ENCODE measurements at places on chromosomes 4 and X. TPM values are rescaled to one million over a fixed set of nuclear protein-coding genes. Genes with fewer than 3 reads are reported as not detected.

CT45A1 gene
- polyA plus RNA-seq: not detected

- DNase-seq: peak; percentile 70
These were observed 6.9 kb upstream of the HDAC6 start for GRCh38 chrX:48794911-48795515.

CT83 gene
- not detected for polyA plus RNA-seq

UGT2B17 gene
- polyA plus RNA-seq: 287 TPM

MECP2 gene
- polyA plus RNA-seq: 19.4 TPM

- no peak for DNase-seq
These were observed 101.9 kb downstream of the MAB21L2 start for GRCh38 chr4:150683775-150684350.

- no peak for DNase-seq
These were observed 210.7 kb downstream of the BMPR1B start for GRCh38 chr4:94968493-94968892.

CTAG1A gene
- not detected for polyA plus RNA-seq

P2RY10 gene
- polyA plus RNA-seq: 1.2 TPM

GPR34 gene
- polyA plus RNA-seq: 10.5 TPM

DNA sequence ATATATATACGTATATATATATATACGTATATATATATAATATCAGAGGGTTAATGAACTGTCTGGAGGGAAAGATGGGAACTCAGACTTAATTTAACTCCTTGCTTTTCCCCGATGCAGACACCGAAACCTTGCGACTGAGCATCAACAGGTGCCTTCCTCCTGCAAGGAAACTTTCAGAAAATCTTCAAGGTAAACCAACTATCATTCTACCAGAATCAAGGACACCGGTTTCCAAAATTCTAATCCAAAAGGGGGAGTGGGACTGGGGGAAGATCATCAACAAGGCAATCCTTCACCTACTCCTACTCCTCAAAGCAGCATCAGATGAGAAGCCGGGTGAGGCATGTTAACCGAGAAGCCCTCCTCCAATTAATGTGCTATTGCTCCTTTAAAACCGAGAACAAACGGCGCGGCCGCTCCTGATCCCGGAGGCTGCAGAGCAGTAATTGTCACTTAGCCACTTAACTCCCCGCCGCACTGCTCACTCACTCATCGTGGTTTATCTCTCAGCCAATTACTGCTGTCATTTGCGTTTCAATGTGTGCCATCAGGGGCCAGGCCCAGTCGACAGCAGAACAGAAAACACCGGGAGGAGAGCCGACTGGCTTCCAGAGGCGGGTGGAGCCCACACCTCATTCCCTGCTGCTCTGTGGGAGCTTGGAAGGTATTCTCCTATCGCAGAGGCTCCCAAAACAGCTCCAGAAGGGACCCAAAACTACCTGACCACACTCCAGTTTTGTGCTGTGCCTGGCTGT lies 61.7 kb downstream of the MAML3 start:
- DNase-seq: peak; percentile 73

GRCh38 chrX:17559728-17560379 lies 177.4 kb upstream of the SCML1 start:
- no peak for DNase-seq

HSFX3 gene
- polyA plus RNA-seq: not detected

DNA sequence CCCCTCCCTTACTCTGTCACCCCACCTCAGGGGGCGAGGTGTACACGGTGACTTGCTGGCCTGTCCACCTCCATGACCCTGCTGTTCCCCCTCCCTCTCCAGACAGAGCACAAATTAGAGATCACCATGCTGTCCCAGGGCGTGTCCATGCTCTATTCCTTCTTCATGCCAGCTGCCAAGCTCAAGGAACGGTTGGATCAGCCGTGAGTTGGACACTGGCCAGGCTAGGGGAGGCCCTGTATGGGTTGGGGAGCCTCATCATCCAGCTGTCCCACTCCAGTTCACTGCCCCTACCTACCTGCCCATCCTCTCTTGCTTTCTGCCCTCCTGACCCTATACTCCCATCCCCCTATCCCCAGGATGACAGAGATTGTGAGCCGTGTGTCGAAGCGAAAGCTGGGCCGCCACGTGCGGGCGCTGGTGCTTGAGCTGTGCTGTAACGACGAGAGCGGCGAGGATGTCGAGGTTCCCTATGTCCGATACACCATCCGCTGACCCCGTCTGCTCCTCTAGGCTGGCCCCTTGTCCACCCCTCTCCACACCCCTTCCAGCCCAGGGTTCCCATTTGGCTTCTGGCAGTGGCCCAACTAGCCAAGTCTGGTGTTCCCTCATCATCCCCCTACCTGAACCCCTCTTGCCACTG lies 3.9 kb upstream of the CDK16 start:
- DNase-seq: no peak

- no peak for DNase-seq
These were observed 104.2 kb downstream of the PAPSS1 start for GRCh38 chr4:107615809-107616208.

- peak; percentile 4 for DNase-seq
These were observed 32.0 kb upstream of the FHL1 start for GRCh38 chrX:136115126-136115903.

DNA sequence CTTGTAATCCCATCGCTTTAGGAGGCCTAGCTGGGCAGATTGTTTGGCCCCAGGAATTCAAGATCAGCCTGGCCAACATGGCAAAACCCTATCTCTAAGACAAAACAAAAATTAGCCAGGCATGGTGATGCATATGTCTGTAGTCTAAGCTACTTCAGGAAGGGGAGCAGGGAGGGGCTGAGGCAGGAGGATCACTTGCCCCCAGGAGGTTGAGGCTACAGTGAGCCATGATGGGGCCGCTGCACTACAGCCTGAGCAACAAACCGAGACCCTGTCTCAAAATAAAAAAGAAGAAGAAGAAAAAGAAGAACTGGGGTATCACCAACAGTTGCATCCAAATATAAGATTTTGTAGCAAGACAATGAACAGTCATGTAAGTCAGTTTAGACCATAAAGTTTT lies 47.3 kb upstream of the NFKB1 start:
- DNase-seq: no peak

XAGE1A gene
- not detected for polyA plus RNA-seq

DNA sequence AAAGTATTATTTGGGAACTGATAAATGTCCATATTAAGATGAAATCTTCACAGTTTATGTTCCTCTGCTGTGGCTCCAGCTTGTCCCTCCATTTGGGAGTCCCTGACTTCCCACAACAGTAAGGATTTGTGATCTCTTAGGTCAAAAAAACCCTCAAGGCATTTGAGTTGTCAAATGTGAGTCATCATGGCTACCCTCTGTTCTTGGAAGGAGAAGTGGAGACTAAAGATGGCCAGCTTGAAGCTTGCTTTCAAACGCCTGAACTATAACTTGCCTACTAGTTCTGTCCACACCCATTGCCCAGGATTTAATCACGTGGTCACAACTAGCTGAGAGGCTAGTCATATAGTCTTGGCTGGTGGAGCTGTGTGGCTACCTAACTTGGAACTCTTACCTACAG lies 107.8 kb downstream of the CCNG2 start:
- DNase-seq: no peak

HTR2C gene
- polyA plus RNA-seq: not detected

GRCh38 chr4:98480535-98480934 lies 177.9 kb downstream of the TSPAN5 start:
- no peak for DNase-seq

HERC5 gene
- polyA plus RNA-seq: 2.7 TPM

DNA sequence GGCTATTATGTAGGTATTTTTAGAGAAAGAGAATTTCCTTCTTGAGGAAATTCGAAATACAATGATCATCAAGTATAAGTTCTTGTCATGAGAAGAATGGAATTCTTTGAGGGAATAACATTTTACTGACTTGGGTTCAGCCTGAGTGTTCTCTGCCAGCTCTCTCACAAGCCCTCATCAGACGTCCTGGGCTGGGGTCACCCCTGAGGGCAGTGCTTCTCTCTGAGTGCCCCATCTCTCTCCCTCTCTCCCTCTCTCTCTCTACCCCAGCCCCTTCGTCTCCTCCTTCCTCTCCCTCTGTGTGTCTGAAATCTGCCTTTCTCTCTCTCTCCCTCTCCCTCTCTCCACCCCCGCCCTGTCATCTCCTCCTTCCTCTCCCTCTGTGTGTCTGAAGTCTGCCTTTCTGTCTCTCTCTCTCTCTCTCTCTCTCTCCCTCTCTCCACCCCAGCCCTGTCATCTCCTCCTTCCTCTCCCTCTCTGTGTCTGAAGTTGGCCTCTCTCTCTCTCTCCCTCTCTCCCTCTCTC lies 241.7 kb upstream of the PSAPL1 start:
- no peak for DNase-seq

DNA sequence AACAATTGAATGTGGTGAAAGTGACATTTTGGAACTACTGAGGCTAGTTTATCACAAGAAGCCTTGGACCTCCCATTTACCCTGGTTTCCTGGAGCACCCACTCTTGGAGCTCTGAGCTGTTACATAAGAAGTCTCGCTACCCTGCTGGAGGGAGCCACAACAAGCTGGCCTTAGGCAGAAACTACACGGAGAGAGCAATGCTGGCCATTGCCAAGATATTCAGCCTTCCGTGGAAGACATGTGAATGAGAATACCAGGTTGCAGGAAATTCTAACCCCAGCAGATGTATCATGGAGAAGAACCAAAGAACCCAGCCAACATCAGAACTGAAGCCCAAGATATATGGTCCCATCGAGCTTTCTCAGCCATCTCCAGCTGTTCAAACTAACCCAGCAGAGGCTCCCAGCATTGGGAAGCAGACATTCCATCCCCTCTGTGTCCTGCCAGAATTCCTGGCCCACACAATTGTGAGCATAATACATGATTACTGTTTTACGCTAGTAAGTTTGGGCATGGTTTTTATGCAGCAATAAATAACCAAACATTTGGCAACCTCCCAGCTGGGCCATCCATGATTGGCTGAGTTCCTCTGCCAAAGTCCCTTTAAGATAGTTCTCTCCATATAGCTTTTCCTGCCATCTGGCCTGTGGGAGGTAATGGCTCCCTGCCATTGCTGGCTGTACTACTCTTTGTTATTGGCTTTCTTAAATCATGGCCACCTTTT lies 17.9 kb upstream of the PDE5A start:
- peak; percentile 11 for DNase-seq

GRCh38 chr4:183504064-183504929 lies 561 bp upstream of the ING2 start:
- peak; percentile 99 for DNase-seq

GRCh38 chr4:151158979-151159378 lies 59.6 kb downstream of the RPS3A start:
- DNase-seq: no peak

GRCh38 chrX:37984880-37985279 lies 21.5 kb upstream of the SYTL5 start:
- DNase-seq: no peak

DNA sequence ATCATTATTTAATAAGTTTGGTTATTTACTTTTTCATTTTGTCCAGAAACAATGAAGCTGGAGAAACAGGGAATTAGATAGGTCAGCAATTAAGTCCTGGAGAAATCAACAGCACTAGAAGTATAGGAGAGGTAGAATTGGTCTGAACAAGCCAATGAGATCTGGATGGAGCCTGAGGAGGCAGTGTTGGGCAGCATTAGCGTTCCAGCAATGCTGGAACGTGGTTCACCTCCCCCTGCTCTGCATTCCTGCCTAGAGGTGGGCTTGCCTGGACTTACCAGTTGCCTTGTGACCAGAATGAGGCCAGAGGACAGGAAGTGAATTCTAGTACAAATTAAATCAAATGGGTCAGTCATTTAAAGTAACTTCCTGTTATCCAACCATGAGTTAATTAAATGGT lies 4.6 kb downstream of the RASSF6 start:
- DNase-seq: no peak

- no peak for DNase-seq
These were observed 725 bp downstream of the SMC1A start for GRCh38 chrX:53421772-53422085.

- DNase-seq: no peak
These were observed 131.4 kb upstream of the FRG1 start for GRCh38 chr4:189809241-189809735.

GRCh38 chrX:43953218-43953617 lies 20.0 kb downstream of the NDP start:
- no peak for DNase-seq

NKX6-1 gene
- 0.01 TPM for polyA plus RNA-seq

- peak; percentile 45 for DNase-seq
These were observed 76.7 kb downstream of the SCD5 start for GRCh38 chr4:82721819-82722423.

FRMPD4 gene
- polyA plus RNA-seq: 0.19 TPM

MGAT4D gene
- polyA plus RNA-seq: not detected

GRCh38 chr4:89352541-89352940 lies 44.9 kb upstream of the GPRIN3 start:
- DNase-seq: no peak

GRCh38 chrX:50798783-50799182 lies 15.2 kb downstream of the SHROOM4 start:
- DNase-seq: peak; percentile 19

INTU gene
- polyA plus RNA-seq: 7.7 TPM

GRCh38 chr4:43765514-43765913 lies 683.1 kb downstream of the KCTD8 start:
- no peak for DNase-seq

DNA sequence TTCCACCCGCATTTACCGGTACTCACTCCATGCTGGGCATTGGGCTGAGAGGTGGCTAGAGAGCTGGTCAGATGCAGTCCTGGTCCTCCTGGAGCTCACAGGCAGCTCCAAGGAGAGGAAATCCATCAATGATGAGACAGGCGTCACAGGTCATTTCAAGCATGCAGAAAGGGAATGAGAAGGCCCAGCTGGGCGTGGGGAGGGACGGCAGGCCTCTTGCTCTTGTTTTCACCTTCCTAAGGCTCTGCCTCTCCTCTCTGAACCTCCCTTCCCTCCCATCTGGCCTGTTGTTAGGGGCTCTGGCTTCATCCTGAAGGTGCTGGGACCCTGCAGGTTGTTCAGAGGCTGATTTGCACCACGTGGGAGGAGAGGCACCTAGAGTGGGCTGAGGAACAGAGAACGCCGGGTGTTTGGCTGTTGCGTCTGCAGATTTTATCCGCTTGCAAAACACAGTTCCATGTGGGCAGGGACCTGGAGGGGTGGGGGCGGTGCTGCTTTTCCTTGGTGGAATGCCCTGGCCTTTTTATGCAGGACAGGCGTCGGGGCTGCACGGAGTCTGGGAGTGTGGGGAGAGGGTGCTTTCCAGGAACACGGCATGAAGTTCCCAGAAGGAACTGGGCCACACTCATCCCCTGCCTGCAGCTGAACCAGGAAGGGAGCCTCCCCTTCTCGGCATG lies 81.5 kb upstream of the PSAPL1 start:
- DNase-seq: no peak

DNA sequence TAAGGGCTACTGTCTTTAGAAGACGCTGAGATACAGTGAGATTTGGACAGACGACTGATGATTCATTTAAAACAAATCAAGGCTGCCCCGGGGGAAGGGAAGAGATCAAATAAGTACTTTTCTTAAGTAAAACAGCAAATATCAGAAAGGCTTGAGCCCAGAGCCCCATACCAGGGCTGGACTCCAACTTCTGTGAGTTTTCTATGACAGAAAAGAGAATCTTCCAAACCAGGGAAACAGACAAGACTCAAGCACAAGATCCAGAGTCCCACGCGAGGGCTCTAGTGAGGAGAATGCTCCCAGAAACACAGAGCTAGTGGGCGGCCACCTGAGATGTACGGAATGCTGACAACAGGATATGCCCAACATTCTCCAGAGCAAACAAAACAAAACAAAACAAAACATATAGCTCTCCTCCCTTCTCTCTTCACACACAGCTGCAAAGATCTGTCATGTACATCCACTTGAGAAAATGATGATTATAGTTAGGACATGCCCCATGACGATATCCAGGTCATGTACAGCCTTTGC lies 13.1 kb downstream of the ACSL1 start:
- no peak for DNase-seq

CSAG3 gene
- not detected for polyA plus RNA-seq

GRCh38 chrX:7216981-7217587 lies 69.1 kb upstream of the PUDP start:
- no peak for DNase-seq

Measured in large intestine (tissue), 12 donors.